Activated effector memory CD4-positive, alpha-beta T cell treated with Interleukin-2 at 50 U/mL for 16 hours (primary cell): ENCODE measurements at places on chromosomes 7 and 10.

GRCh38 chr7:133560900-133561299 lies 308.0 kb downstream of the EXOC4 start:
- no peak for DNase-seq

DNA sequence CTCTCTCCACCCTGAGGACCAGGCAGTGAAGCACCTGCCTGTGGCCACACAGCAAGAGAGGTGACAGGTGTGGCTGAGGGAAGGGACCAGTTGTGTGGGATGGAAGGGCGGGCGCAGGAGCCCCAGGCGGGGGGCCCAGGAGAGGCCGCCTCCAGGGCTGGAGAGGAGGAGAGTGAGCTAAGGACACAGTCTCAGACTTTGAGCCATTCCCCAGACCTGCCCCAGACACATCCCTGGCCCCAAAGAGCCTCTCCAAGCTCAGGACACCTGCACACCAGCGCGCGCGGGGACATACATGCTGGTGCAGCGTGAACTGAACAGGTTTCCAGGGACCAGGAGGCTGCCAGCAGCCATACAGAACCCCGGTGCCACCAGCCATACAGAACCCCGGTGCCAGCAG lies 237.3 kb downstream of the MAD1L1 start:
- no peak for DNase-seq

DNA sequence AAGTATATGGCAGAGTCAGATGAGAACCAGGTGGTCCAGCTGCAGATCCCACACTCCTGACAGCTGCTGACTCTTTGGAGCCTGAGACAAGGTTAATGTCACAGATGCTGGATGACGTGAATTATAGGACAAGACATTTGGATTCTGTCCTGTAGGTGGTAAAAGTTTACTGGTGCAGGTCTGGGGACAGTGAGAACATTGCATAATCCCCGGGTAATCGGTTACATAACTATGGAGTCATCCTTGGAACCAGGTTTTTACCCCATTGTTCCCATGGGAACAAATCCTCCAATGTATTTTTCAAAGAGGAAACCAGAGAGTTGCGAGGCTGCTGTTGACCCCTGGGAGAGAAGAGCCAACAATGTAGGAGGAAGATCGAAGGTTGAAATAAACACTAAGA lies 27.5 kb upstream of the ZCCHC24 start:
- no peak for DNase-seq

DNA sequence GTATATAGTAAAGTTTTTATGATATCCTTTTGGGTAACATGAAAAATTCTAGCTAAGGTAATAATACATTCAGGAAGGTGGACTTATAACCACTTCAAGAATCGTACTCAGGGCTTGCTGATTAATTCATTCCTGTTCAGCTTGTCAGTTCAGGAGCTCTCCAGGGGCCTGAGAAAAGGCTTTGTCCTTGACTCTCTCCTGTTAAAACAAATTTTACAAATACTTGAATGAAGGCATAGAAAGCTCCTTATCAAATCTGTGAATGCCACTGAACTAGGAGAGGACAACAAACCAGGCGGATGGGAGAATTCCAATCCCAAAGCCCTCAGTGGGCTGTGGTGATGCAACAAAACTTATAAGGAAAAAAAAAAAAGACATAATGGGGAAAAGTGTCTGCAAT lies 354.5 kb upstream of the ZMIZ1 start:
- no peak for DNase-seq

DNA sequence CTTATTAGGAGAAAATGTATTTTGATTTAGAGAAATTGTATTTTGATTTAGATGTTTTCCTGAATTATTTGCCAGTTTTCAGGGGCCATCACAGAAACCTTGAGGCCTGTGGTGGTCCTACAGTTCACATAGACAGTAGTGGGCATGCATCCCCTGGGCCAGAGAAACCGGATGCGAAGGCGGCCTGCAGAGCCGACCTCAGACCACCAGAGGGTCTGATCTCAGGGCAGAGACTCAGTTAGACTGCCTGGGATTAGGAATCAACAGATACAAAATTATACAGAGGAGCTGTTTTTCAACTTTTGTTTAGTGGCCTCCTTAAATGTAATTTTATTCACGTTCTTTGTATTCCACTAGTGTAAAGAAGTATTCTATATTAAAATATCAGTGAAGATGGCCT lies 158.4 kb downstream of the PAXIP1 start:
- DNase-seq = no peak

DNA sequence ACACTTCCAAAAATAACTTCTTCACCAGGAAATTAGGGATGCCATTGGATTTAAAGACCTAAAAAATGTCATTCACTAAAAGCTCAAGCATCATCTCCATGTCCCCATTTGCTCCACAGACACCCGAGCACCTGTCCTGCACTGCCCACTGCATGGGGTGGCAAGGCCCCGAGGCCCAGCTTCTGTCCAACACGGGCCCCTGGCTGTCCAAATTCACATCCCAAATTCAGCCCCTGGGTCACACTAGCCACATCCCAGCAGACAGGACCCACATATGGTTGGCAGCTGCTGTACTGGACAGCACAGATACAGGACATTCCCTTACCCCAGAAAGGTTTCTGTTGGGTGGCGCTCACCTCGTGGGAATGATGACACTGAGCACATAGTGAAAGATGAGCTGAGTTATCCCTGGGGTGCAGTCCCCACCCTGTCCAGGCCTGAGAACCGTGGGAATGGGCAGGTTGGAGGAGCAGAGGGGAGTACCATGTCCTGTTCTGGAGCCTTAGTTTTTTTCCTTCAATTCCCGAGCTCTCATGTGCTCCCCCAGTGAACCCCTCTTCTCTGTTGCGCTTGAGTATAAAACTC lies 55.3 kb downstream of the CSGALNACT2 start:
- DNase-seq = no peak

DNA sequence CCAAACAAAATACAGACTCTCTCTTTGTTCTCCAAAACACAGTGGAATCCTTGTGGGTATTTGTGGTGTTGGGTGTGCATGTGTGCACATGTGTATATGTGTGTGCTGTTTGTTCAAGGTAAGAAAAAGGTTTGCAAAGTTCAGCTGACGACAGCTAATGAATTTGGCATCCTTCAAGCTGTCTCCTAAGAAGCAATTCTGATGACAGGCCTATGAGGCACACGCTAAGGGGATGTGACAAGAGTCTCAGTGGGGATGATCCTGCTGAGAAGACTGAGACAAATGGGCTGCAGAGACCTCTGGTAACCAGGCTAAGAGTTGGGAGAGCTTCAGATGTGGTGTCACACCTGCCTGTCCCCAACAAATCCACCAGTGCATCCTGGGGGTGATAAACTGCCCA lies 26.5 kb upstream of the CELF2 start:
- no peak for DNase-seq

DNA sequence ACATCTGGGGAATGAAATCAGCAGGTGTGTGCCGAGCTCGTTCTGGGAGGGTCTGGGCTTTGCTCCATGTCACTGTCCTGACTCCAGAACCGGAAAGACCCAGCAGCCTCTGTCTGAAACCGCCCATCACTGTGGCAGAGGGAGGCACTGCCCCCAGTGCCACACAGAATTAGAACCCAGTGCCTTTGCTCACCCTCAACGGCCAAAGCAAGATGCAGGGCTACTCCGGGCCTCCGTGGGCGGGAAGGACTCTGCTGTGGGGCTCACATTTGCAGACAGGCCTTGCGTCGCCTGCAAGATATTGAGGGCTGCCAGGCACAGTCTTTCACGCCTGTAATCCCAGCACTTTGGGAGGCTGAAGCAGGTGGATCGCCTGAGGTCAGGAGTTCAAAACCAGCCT lies 219.2 kb upstream of the PPP2R2D start:
- DNase-seq = no peak

DNA sequence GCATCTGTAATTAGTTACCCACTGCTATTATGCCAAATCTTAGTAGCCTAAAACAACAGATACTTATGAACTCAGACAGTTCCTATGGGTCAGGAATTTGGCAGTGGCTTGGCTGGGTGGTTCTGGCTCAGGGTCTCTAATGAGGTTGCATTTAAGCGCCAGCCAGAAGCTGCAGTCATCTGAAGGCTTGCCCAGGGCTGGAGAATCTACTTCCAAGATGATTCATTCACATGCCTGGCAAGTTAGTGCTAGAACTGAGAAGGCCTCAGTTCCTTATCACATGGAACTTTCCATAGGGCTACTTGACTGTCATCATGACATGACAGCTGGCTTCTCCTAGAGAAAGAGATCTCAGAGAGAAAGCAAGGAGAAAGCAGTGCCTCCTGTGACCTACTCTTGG lies 121.3 kb downstream of the AVL9 start:
- DNase-seq = no peak

DNA sequence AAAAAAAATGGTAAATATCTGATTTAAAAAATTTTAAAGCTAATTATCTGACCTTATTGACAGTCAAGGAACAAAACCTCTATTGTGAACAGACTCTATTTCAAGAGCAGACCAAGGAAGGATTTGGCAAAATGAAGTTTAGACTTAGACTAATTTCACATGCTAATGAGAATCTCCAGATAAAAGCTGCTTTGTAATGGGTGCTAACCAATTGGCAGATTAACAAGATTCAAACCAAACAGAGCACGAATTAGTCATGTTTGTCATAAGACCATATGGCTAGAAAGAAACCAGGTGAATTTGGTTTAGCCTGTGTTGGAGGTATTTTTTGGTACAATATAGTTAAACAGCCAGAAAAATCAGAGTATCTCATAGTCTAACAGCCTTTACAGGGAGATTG lies 429.1 kb upstream of the NFE2L3 start:
- DNase-seq = no peak

DNA sequence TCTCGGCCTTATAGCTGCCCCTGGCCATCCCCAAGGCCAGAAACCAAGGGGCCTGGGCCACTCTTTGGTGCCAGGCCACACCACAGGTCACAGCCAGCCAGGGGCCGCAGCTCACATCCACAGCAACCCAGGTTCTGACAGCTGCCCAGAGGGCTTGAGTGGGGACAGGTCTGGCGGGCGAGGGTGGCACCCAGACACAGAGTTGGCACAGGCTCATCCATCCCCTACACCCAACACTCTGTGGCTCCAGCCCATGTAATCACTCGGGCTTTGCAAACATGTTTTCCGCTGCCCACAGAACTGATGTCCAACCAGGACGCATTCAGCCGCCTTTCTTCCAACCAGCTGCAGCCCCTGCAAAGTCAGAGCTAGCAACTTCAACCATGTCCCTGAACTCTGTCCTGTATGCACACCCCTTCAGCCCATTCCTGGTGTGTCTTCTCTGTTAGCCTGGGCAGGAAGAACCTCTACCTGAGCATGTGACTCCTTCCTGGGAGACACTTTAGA lies 57.7 kb upstream of the PPP2R2D start:
- DNase-seq = no peak

- no peak for DNase-seq
Observed at GRCh38 chr10:131202990-131203389, 108.5 kb downstream of the TCERG1L start.

- no peak for DNase-seq
Observed at GRCh38 chr7:39415091-39415787, 151.0 kb upstream of the YAE1 start.

DNA sequence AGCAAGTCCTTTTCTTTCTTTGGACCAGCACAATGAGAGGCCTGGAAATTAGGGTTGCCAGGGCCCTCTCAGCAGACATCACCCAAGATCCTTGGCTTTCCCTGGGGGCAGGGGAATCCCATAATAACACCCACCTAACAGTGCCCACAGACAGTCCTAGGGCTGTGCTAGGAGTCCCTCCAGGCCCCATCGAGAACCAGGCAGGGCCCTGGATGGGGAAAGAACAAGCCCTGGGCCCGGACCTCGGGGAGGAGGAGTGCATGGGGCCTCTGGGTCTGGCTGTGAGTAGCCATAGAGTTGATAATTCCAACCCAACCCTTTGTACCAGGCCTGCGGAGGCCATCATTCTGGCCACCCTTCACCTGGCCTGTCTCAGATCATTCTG lies 201.2 kb upstream of the ZMIZ1 start:
- no peak for DNase-seq

DNA sequence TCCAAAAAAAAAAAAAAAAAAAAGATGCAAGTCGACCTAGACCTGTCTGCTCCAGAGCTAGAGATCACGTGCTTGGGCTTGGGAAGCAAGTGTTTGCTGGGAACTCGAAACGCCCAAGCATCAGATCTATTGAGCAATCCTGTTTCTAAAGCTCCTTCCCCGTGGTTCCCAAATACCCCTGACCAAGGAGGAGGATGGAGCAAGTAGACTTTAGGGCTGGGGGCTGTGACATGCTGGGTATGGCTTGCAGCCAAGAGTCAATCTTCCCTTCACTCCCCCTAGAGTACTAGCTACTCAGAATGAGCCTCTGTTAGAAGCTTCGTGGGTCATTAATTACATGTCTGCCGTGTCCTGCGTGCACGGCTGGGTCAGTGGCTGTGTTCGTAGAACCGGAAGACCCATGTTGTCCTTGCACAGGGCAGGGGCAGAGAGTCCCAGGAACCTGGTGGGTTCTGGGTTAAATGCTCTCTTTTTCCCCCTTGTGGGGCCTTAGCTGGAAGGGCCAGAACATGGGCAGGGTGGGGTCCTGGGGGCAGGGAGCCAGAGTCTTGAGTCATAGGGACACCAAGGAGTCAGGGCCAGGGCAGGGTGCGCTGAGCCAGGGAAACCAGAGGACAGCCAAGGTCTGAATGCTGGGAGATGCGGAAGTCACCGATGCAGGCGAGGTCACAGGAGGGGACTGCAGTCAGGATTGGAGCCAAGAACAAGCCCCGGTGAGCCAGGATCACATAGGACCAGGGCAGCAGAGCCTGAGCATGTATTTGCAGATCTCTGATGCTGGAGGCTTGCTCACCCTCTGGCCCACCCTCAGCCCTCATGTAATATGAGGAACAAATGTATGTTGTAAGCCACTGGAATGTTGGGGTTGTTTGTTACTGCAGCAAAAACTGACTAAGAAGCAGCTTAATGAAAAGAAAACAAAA lies 34.6 kb upstream of the TPST1 start:
- DNase-seq = no peak

DNA sequence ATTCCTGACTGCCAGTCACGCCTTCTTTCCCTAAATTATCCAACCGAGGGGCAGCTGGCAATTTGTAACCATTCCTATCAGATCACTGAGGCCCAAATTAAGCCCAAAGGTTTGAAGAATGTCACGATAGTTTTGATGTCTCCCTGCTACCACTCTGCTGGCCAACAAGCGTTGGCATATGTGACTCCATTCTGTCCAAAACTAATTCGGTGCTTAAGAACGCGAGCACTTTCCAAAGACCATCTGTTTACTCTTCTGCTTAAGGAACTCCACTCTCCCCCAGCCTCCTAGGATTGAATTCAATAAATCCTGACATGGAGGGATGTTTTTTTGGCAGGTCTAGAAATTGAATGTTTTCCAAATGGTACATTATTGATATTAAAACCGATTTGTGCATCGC lies 131.5 kb upstream of the CTBP2 start:
- no peak for DNase-seq

- DNase-seq = no peak
Observed at GRCh38 chr7:2019711-2020511, 212.8 kb downstream of the MAD1L1 start.
